ENCODE measurements at places on chromosomes 5 and 9. TPM values are rescaled to one million over a fixed set of nuclear protein-coding genes. Genes with fewer than 3 reads are reported as not detected.

- DNase-seq = no peak
These were observed 231.0 kb downstream of the ARHGEF28 start for GRCh38 chr5:73856997-73857396.

GRCh38 chr9:132538071-132538470, 44.3 kb upstream of the BARHL1 start:
- DNase-seq = peak; percentile 68

FAM200C gene
- polyA plus RNA-seq = 7.8 TPM

AHRR gene
- 3.9 TPM for polyA plus RNA-seq

- no peak for DNase-seq
These were observed 136.8 kb downstream of the TENT4A start for GRCh38 chr5:6850106-6850432.

PLEKHG4B gene
- polyA plus RNA-seq = 2.0 TPM

DNA sequence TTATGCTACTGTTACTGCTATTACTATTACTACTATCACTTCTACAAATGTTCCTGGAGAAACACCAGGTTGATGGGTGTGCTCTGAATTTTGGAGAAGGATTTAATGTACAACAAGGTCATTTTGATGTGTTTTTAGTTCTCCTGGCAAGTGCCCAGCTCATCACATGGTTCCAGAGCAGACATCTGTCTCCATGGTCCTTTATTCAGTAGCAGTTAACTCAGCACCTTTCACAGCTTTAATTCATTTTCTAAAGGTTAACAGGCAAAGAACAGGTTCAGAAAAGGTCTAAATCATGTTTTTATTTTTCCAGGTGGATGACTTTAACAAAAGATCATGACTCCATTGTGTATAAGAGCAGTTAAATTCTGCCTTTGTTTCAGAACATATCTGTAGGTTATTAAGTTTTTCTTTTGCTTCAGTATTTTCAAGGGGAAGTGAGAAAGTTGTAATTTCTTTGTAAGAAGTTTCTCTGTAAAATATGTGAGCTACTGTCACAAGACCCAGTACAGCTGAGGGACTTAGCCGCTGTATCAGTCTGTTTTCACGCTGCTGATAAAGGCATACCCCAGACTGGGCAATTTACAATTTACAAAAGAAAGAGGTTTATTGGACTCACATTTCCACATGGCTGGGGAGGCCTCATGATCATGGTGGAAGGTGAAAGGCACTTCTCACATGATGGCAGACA, 41.9 kb downstream of the MTRR start:
- no peak for DNase-seq

- DNase-seq = peak; percentile 73
These were observed 346.8 kb downstream of the PIK3R1 start for GRCh38 chr5:68562308-68562707.

DNA sequence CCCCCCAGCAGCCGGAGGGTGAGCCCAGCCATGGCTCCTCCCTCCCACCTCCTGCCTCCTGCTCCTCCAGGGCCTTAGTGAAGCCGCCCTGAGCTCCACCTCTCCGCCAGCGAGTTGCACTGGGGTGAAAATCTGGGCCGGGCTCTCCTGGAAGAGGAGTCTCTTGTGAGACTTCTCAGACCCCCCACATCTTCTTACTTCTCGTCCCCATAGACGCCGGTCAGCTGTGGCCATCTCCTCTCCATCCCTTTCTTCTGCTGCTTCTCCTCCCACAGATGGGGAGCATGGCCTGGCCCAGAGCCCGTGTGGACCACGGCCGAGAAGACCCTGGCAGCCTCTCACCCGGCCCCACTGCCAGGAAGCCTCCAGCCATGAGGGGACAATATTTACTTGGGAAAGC, 17.3 kb downstream of the OLFM1 start:
- no peak for DNase-seq

- no peak for DNase-seq
These were observed 27.4 kb downstream of the IRX2 start for GRCh38 chr5:2724031-2724581.

ENC1 gene
- 122 TPM for polyA plus RNA-seq

ASPN gene
- 40.3 TPM for polyA plus RNA-seq

GRCh38 chr5:61216741-61217140, 54.5 kb upstream of the SMIM15 start:
- no peak for DNase-seq

- no peak for DNase-seq
These were observed 304.4 kb upstream of the IRX4 start for GRCh38 chr5:2187156-2187555.

AFAP1L1 gene
- 9.6 TPM for polyA plus RNA-seq

- DNase-seq = no peak
These were observed 6.2 kb upstream of the CKS2 start for GRCh38 chr9:89304834-89305188.

GRCh38 chr5:177508837-177509236, 789 bp downstream of the DOK3 start:
- no peak for DNase-seq

GNAQ gene
- polyA plus RNA-seq = 34.0 TPM

DNA sequence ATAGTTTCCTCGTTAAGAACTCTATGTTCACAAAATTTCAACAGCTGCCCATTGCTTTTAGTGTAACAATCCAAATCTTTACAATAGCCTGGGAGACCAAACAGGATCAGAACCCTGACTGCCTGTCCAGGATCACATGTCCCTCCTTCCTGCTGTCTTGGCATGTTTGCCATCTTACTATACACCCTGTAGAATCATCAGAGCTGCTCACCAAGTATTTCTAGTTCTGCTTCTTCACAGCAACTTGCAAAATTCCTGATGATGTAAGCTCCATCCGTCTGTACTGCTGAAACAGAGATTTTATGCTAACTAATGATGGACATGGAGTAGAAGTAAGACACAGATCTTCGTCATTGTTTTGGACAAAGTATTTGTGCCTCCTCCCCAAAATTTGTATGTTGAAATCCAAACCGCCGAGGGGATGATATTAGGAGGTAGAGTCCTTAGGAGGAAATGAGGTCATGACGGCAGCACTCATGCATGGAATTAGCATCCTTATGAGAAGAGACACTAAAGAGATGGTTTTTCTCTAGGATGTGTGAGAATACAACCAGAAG, 464.9 kb upstream of the BRINP1 start:
- no peak for DNase-seq

GRCh38 chr9:131094622-131095021, 1.7 kb upstream of the AIF1L start:
- DNase-seq = no peak

- DNase-seq = no peak
These were observed 180.6 kb downstream of the CWC27 start for GRCh38 chr5:64949331-64949730.

DNA sequence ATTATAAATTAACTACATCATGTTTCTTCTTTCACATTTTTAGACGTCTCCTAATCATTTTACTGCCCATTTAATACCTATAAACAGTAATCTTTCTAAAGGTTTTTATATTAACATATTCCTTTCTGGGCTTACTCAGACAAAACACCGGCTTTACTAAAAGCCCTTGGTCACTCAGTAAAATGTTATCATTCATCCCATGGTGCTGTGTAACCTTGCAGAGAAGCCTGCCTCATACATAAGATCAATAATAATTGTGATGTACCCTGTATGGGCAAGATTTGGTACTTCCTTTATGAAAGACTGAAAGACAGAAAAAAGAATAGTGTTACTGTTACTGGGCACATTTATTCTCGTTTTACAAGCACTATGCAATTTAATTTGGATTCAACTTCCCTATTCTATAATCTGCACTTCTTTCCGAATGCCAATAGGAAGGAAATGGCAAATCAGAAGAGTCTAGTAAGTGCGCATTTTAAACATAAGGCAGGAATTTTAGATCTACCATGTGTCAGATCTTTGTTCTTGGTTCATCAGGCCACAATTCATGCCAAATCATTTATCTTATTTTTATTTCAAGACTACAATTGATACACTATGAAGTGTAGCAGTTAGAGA, 522.2 kb downstream of the CSNK1G3 start:
- DNase-seq = no peak

FLT4 gene
- polyA plus RNA-seq = 10.2 TPM

- no peak for DNase-seq
These were observed 642.7 kb downstream of the TAF11L14 start for GRCh38 chr5:18276939-18277338.

DNA sequence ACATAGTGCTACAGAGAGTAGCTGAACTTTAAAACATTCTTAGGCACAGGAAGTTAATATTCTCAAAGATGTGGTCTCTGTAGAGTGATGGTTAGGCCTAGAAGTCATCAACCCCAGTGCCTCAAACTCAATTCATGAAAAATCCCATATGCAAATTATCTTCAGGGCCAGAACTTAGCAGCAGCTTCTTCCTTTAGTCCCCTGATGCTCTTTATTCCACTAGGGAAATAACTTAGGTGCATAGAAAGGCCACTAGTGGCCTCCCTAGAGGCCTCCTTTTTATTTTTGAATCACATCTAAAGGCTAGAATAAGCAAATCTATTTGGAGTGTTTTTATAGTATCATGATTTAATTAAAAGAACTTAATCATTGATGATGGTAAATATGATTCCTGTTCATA, 88.3 kb downstream of the GIN1 start:
- no peak for DNase-seq
